Left colon (tissue), 2 donors: ENCODE measurements at places on chromosomes 12 and 14.

- DNase-seq = no peak
These were observed 20.9 kb downstream of the PLEKHA5 start for GRCh38 chr12:19150273-19150900.

DNA sequence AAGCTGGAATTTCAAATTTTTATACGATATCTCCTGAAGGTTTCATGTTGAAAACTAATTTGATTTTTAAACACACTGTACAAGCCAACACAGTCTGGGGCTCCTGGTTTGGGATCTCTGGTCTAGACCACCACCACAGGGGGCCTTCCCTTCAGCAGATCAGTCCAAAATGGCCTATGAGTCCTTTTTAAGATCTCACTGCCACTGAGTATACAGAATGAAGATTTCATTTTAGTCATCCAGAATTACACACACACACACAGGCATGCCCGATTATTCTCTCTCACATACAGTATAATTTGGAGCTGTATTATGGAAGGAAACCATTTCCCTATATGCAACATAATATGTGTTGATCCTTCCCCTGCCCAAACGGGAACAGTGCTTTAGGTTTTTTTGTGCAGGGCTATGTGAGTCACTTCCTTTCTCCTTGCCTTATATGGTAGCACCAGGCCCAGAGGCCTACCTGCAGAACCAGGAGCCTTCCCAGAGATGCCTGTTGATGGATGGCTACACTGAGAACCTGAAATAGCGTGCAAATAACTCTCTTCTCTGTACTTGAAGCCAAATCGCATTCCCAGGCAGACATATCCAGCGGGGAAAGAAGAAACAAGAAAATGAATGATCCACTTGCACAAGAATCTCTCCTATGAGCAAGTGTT, 28.1 kb upstream of the WNK1 start:
- no peak for DNase-seq

DNA sequence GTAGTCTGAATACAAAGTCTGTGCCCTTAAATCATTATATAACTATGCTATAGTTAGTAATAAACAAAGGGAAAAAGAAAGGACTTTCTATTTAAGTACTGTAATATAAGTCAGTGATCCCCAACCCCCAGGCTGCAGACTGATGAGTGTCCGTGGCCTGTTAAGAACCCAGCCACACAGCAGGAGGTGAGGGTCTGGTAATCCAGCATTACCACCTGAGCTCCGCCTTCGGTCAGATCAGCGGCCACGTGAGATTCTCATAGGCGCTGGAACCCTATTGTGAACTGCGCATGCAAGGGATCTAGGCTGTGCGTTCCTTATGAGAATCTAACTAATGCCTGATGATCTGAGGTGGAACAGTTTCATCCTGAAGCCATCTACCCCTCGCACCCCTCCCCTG, 15.7 kb downstream of the NFYB start:
- no peak for DNase-seq

DNA sequence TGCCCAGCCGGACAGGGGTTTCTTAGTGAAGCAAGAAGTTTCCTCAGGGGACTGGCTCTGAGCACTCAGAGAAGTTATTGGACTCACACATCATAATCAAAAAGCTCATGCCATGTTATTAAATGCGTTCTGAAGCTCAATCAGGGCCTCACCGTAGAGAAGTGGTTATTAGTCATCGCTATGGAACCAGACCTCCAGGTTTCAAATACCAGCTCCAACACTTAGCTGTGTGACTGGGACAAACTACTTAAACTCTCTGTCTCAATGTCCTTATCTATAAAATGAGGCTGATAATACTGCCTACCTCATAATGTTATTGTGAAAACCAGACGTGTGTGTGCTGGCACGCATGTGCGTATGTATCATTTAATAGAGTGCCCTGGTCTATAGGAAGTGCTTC, 7.3 kb downstream of the STAT6 start:
- DNase-seq = no peak
